ENCODE measurements at places on chromosomes 3 and 15. TPM values are rescaled to one million over a fixed set of nuclear protein-coding genes. Genes with fewer than 3 reads are reported as not detected.

Gene ALCAM
- 26.1 TPM for total RNA-seq

DNA sequence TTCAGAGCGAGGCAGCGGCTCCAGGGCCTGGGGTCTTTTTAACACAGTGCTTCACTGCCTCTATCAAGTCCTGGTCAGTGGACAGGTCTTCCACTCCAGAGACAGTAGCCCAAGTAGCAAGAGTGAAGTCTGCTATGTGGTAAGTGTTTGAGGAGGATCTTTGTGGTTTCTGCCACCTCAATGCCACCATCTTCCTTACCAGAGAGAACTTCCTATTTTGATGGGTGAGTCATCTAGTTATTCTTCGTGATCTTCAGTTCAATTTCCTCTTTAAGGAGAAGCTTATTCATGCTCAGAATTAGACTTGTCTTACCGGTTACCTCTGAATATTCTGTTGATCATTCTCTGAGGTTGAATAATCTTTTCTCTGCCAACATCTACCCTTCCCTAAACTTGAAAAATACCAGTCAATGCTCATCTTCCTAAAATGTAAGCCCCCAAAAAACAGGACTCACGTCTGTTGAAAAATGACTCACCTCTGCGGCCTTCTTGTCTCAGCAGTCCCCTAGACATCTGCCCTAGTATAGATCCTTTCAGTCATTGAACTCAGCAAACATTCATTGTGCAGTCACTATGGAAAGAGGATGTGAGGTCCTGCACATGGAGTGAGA, 32.2 kb upstream of the BCL6 start:
- H3K27ac ChIP-seq: no peak overlapping the region
- no peaks in the 10 kb centered on the region for H3K36me3 ChIP-seq
- H3K4me1 ChIP-seq: peaks cover 3% of the 10 kb centered on the region
- no peak overlapping the region for H3K4me3 ChIP-seq
- no peaks in the 10 kb centered on the region for H3K27me3 ChIP-seq
- no peak for DNase-seq

Gene PIGZ
- total RNA-seq: 0.96 TPM

DNA sequence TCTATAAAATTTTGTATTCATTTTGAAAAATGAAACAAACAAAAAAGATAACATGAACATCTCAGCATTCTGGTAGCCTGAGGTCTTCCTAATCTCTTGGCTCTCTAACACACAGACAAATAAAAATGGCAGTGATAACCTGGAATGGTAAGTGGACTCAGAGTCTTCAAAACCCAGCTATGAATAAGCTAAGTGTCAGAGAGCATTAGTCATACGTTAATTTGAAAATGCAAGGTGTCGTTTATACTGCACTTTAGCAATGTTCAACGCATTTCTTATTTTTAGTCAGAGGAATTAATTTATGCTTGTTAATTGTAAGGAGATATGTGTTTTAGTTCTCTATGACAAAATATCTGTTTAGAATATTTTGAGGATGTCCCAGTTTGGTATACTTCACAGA, 294.3 kb downstream of the NEK10 start:
- no peaks in the 10 kb centered on the region for H3K36me3 ChIP-seq
- H3K4me1 ChIP-seq: no peaks in the 10 kb centered on the region
- no peak overlapping the region for H3K27ac ChIP-seq
- H3K4me3 ChIP-seq: no peak overlapping the region
- no peak for DNase-seq

Gene INSYN1
- 13.0 TPM for total RNA-seq

GRCh38 chr3:38835939-38836338, 19.9 kb upstream of the SCN10A start:
- H3K27me3 ChIP-seq: no peaks in the 10 kb centered on the region
- DNase-seq: no peak
- H3K36me3 ChIP-seq: no peaks in the 10 kb centered on the region

- no peaks in the 10 kb centered on the region for H3K4me1 ChIP-seq
- no peak overlapping the region for H3K27ac ChIP-seq
- no peaks in the 10 kb centered on the region for H3K36me3 ChIP-seq
- DNase-seq: no peak
- no peaks in the 10 kb centered on the region for H3K27me3 ChIP-seq
Measured at GRCh38 chr3:1269808-1270207, 177.0 kb downstream of the CNTN6 start.

Gene GOLGA8R
- not detected for total RNA-seq

Gene CHRM5
- total RNA-seq: not detected

Gene ROBO2
- total RNA-seq: 2.9 TPM

DNA sequence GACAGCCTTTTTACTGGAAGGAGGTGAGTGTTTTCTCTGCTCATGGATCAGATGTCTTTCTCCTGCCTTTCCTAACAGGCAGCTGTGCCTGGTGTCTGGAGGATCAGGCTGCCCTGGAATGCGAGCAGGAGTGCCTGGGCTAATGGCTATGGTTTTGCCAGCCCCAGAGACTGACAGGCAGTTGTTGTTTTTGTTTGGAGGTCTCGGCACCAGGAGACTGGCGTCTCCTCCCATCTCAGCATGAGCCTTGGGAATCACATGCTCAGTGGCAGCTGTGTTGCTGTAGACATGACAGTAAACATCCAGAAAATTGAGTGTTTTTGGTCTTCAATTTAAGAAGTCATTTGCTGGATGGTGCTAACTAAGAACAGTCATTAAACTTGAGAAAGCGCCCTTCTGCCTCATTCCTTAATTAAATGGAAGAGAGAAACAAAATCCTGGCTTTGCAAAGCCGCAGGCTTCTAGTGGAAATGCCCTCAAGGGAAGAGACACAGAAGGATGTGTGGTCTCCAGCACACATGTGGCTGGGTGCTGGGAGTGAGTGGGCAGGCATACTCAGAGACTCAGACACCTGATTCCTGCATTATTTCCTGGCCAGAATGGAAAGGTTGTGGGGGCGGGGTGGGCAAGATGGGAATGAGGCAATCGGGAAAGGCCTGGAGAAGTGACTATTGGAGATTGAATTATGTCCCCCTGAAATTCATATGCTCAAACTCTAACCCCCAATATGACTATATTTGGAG, 97.0 kb upstream of the NMNAT3 start:
- no peaks in the 10 kb centered on the region for H3K36me3 ChIP-seq
- no peak overlapping the region for H3K27ac ChIP-seq

DNA sequence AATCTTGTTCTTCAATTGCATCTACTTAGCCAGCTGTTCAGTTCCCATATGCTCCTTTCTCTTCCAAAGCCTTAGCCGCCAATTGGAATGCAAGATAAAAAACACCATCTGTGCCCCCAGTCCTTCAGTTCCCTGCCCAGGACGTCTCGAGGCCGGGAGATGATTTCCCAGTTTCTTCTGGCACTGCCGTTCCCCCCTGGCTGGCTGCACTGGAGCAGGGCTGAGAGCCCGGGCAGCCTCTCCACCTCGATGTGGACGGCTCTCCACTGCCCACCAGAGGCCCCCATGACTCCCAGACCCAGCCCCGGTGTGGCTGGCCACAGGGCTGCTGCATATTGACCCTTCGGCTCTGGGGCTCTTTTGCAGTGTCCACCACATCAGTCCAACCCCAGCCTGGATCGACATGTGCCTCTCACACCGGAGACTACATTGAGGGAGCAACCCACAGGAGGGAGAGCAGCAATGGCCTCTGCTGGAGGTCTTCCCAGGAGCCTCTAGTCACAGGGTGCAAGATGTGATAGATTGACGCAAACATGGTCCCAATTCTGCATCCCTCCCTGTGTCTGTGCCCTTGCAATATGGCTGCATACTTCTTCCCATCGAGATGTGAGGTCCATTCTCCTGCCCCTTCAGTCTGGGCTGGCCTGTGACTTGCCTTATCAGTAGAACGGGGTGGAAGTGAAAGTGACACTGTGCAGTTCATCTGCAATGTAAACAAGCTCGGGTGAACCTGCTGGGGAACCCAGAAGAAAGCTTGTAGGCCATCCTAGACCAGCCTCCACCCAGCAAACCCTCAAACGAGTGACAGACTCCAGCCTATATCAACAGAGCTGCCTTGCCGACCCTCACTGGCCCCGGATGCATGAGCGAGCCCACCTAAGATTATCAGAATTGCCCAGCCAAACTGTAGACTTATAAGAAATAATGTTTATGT, 52.3 kb upstream of the PRR20G start:
- no peaks in the 10 kb centered on the region for H3K36me3 ChIP-seq
- no peaks in the 10 kb centered on the region for H3K27me3 ChIP-seq
- no peak overlapping the region for H3K27ac ChIP-seq
- H3K4me1 ChIP-seq: no peaks in the 10 kb centered on the region
- H3K4me3 ChIP-seq: no peak overlapping the region

GRCh38 chr3:62372621-62373041, 719 bp downstream of the FEZF2 start:
- peak overlapping the region; percentile 49 for H3K4me3 ChIP-seq
- peaks cover 25% of the 10 kb centered on the region for H3K27me3 ChIP-seq
- no peak overlapping the region for H3K27ac ChIP-seq
- peaks cover 8% of the 10 kb centered on the region for H3K4me1 ChIP-seq

GRCh38 chr3:182803596-182803995, 10.3 kb downstream of the ATP11B start:
- no peaks in the 10 kb centered on the region for H3K36me3 ChIP-seq
- H3K4me3 ChIP-seq: no peak overlapping the region
- no peaks in the 10 kb centered on the region for H3K27me3 ChIP-seq
- DNase-seq: no peak

Gene CORO2B
- total RNA-seq: 11.0 TPM

Gene IL17RE
- total RNA-seq: 21.7 TPM

GRCh38 chr3:88707837-88708236, 399.6 kb upstream of the EPHA3 start:
- H3K27me3 ChIP-seq: no peaks in the 10 kb centered on the region
- no peaks in the 10 kb centered on the region for H3K4me1 ChIP-seq
- H3K4me3 ChIP-seq: no peak overlapping the region

DNA sequence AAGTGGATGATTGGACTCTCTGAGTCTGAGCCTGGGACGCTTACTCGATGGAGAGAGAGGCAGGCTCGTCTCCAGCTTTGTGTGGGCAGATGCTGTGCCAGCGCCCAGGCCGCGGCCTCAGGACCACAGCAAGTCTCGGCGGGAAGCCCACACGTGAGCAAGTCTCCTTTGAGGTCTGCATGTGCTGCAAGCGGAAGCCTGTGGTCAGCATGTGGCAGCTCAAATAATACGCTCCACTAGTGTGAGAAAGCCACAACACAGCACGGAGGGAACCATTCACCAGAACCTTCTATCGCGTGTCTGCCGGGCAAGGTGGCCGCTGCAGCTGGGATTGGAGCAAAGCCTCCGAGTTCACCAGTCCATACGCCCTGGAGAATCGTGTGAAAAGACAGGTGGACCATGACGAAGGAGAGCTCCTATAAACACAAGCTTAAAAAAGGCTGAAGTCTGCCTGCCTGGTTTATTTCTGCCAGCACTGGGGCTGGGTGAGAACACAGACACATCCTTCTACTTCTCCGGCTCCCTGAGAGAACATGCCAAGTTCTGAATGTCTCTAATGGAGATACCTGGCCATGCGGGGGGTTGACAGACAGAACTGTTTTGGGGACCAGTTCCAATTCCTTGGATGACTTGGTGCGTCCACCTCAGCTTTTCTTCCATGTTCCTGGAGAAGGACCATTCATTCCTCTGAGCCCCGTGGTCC, 82.0 kb upstream of the LRIG1 start:
- no peak overlapping the region for H3K27ac ChIP-seq
- no peak overlapping the region for H3K4me3 ChIP-seq
- H3K27me3 ChIP-seq: no peaks in the 10 kb centered on the region
- no peaks in the 10 kb centered on the region for H3K36me3 ChIP-seq

- H3K27me3 ChIP-seq: no peaks in the 10 kb centered on the region
- H3K36me3 ChIP-seq: no peaks in the 10 kb centered on the region
- H3K4me3 ChIP-seq: no peak overlapping the region
- no peaks in the 10 kb centered on the region for H3K4me1 ChIP-seq
Measured at GRCh38 chr15:69798481-69799250, 299.1 kb downstream of the TLE3 start.

DNA sequence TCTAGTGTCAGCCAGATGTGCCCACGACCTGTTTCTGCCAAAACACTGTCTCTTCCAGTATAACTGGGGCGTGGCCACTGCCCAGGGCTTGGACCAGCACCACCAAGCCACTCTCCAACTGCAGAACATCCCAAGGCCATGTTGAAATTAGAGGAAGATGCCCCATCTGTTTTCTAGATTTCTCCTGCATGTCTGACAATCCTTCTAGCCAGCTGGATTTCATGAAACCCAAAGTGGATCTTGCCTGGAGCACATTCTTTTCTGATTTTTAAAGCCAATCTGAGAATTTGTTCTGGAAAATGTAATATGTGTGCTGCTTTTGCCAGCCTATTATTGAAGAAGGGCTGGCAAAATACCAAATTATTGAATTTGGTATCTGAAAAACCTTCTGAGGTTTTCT, 182.5 kb downstream of the SLCO3A1 start:
- H3K4me1 ChIP-seq: peaks cover 3% of the 10 kb centered on the region
- H3K27me3 ChIP-seq: no peaks in the 10 kb centered on the region
- no peaks in the 10 kb centered on the region for H3K36me3 ChIP-seq
- DNase-seq: no peak
- no peak overlapping the region for H3K4me3 ChIP-seq
- H3K27ac ChIP-seq: no peak overlapping the region

DNA sequence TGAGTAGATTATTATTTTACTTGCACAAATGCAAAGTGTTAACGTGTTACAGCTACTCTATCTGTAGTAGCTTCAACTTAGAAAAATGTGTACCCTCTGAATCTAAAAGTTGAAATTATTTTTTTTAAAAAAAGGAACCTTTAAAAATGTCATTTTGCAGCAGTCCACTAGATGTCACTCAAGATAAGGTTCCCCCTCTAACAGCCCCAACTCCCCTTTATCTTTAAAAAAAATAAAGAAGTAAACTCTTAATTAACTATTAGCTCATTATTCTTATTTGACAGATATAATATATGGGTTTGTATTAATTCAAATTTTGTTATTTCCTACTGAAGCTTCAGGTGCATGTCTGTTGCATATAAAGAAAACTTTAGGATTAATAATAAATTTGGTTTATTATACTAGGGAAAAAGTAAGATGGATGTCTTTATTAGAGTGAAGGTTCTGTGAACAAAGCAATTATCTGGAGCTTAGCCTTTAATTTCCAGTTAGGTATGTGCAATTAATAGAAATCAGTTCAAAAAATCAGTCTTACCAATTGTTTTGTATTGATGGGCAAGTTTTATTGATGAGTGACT, 288.5 kb downstream of the VGLL3 start:
- no peaks in the 10 kb centered on the region for H3K36me3 ChIP-seq
- no peak for DNase-seq
- H3K4me1 ChIP-seq: no peaks in the 10 kb centered on the region
- H3K27ac ChIP-seq: no peak overlapping the region

- no peak overlapping the region for H3K4me3 ChIP-seq
- no peaks in the 10 kb centered on the region for H3K4me1 ChIP-seq
- H3K27me3 ChIP-seq: no peaks in the 10 kb centered on the region
- no peak overlapping the region for H3K27ac ChIP-seq
- DNase-seq: no peak
Measured at GRCh38 chr3:107916171-107916570, 174.7 kb downstream of the CD47 start.

DNA sequence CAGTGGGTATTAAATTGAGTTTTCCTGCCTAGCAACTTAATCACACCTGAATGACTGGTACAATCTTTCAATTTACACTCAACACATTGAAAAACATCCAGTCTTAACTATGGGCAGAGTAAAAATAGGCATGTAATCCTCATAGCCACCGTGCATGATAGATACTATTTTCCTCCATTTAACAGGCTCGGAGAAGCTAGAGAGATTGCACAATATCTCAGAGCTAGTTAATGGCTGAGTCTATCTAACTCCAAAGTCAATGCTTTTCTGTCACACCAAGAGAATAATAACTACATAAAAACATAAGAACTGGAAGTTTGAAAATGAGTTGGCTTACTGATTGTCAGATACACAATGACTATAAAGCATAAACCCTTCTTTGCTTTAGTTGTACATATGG, 36.8 kb downstream of the LSAMP start:
- H3K27me3 ChIP-seq: no peaks in the 10 kb centered on the region
- no peak for DNase-seq
- no peak overlapping the region for H3K27ac ChIP-seq
- no peak overlapping the region for H3K4me3 ChIP-seq
- no peaks in the 10 kb centered on the region for H3K36me3 ChIP-seq
- H3K4me1 ChIP-seq: no peaks in the 10 kb centered on the region

Gene SNTN
- not detected for total RNA-seq
